Activated naive CD4-positive, alpha-beta T cell treated with anti-CD3 and anti-CD28 coated beads for 36 hours (primary cell): ENCODE measurements at places on chromosomes 4 and X.

DNA sequence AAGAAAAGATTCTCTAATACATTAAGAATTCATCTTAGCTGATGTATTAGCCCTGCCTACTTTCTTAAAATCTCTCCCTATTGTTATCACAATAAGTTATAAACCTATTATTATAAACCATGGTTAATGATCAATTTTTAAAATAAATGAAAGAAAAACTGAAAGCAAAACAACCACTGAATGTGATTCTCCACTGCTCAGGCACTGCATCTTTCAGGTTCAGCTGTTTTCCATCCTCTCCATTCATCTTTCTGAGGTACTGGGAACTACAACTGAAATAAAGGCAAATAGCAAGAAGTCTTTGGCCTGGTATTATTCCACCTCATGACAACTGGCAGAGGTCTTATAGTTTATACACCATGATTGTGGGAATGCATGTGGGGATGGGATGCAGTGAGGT lies 798.9 kb upstream of the AADAT start:
- DNase-seq: no peak

GRCh38 chr4:99950913-99951254 lies 809 bp upstream of the H2AZ1 start:
- DNase-seq: no peak

GRCh38 chr4:77600521-77601451 lies 4.8 kb upstream of the CXCL13 start:
- peak; percentile 59 for DNase-seq

- no peak for DNase-seq
Observed at GRCh38 chrX:149682031-149682430, 29.8 kb upstream of the MAGEA11 start.

- DNase-seq: no peak
Observed at GRCh38 chrX:57681341-57681740, 1.3 kb upstream of the NLRP2B start.

DNA sequence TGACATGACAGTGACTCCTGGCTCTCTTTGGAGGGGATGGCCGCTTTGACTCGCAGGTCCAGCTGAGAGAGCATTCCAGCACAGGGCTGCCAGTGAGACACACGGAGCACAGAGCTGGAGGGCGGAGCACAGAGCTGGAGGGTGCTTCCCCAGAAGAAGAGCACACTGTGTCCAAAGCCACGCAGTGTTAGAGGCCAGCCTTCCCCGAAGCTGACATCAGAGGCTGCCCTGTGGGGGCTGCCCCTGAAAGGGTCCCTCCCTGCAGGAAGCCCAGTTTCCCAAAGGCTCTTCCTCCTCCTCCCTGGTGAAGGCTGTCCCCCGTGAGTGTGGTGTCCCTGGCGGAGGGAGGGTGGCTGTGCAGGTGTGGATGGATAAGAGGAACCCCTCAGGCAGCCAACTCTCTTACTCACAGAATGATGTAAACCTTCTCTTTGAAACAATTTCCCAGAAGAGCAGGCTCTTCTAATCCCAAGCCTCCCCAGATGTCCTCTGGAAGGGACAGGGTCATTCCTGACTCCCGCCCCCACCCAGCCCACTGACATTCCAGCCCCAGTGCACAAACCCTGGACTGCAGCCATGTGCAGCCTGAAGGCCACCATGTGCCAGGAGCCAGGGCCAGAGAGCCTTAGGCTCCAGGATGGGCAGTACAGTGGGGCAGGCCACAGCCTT lies 53.4 kb downstream of the PSAPL1 start:
- no peak for DNase-seq

DNA sequence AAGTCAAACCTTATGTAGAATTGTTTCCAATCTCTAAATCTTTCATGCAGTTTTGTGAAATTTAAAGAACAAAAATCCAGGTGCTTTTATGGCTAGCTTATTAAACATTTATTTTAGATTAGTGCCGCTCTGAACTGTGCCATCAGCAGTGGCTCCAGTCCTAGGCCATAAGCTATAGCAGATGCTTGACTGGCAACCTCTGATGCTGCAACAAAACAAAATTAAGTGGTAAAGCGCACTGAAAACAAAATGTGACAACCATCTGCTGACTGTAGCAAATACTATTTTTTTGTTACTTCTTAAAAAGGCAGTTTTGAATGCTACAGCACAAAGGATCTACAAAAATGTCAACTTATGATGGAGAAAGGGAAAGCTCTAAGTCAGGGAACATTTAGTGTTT lies 237.4 kb downstream of the DCLK2 start:
- DNase-seq: no peak

- DNase-seq: no peak
Observed at GRCh38 chr4:71379126-71379525, 40.3 kb downstream of the SLC4A4 start.

DNA sequence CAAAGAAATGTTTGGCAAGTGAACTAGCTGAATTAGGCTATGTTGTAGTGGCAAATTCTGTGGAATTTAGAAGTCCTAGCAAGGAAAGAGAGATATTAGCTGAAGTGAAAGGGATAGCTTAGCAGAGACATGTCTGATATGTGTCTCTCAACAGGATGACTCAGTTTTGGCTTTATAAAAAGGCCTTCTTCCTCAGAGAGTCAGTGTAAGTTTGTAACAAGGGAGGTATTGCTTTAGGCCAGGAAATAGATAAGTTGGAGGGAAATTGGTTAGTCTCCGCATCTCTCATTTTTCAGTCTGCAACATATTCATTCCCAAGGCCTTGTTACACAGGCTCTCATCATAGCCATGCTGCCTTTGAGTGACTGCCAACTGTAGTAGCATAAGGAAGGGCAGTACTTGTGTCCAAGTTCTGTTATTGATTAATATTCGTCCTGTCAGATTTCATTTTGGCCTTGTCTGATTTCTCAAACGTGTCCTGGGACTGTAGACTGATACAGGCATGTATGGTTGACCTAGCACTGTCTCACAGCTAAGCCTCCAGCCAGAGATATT lies 4.0 kb downstream of the TMEM164 start:
- no peak for DNase-seq

DNA sequence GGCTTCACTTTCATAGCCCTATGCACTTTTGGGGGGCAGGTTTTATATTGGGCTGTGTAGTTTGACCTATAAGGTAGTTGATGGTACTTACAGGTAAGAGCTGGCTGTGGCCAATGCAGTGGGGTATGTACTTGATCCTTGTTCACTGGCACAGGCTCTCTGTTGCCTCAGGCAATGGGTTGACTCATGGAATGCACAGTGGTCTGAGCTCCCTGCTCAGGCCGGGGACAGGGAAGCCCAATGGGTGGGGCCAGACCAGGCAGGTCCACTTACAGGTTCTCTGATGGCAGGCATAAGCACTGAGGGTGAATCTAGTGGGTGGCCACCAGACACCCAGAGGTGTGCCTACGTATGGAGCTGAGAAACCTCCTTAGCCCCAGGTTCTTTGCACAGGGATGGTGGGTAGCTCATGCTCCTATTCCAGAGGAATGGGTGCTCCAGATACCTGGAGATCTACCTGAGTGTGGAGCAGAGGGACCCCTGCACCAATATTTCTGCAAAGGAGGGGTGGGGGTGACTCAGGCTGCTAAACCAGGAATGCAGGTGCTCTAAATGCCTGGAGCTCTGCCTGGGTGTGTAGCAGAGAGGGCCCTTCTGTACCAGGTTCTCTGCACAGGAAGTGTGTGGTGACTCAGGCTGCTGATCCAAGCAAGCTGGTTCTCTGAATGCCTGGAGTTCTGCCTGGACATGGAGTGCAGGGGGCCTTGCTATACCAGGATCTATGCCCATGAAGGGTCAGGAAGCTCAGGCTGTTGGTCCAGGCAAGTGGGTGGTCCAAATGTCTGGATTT lies 52.3 kb downstream of the IL1RAPL2 start:
- no peak for DNase-seq

- no peak for DNase-seq
Observed at GRCh38 chrX:54633641-54634040, 103.6 kb downstream of the GNL3L start.

- DNase-seq: no peak
Observed at GRCh38 chr4:90540536-90540935, 413.3 kb downstream of the CCSER1 start.
